ENCODE measurements at places on chromosomes 2 and 18. TPM values are rescaled to one million over a fixed set of nuclear protein-coding genes. Genes with fewer than 3 reads are reported as not detected.

The APLF gene
- total RNA-seq = 3.2 TPM

The RNF125 gene
- total RNA-seq = 1.7 TPM

The AQP12B gene
- not detected for total RNA-seq

The SERPINB7 gene
- total RNA-seq = 190 TPM

The INHA gene
- 0.11 TPM for total RNA-seq

The NAT8 gene
- not detected for total RNA-seq

The DYTN gene
- total RNA-seq = not detected

The NOL4 gene
- not detected for total RNA-seq

The PLCD4 gene
- total RNA-seq = 4.0 TPM

The SCN9A gene
- 0.85 TPM for total RNA-seq

Data from foreskin keratinocyte (primary cell).